ENCODE measurements at places on chromosomes 5 and 9. TPM values are rescaled to one million over a fixed set of nuclear protein-coding genes. Genes with fewer than 3 reads are reported as not detected.

Gene CHSY3
- total RNA-seq, result not detected

Gene RNF183
- total RNA-seq, result not detected

Gene RNF208
- 2.1 TPM for total RNA-seq

Gene ADRB2
- total RNA-seq, result 1.5 TPM

Gene PLCXD3
- total RNA-seq, result not detected

Gene ELOVL7
- total RNA-seq, result 0.99 TPM

Gene ROPN1L
- total RNA-seq, result 4.1 TPM

Gene MEGF10
- not detected for total RNA-seq

Gene CDC20B
- 0.12 TPM for total RNA-seq
